ENCODE measurements at places on chromosomes 4 and X. TPM values are rescaled to one million over a fixed set of nuclear protein-coding genes. Genes with fewer than 3 reads are reported as not detected.

- no peak for DNase-seq
These were observed 173.2 kb upstream of the FAM9B start for GRCh38 chrX:9207142-9207541.

DNA sequence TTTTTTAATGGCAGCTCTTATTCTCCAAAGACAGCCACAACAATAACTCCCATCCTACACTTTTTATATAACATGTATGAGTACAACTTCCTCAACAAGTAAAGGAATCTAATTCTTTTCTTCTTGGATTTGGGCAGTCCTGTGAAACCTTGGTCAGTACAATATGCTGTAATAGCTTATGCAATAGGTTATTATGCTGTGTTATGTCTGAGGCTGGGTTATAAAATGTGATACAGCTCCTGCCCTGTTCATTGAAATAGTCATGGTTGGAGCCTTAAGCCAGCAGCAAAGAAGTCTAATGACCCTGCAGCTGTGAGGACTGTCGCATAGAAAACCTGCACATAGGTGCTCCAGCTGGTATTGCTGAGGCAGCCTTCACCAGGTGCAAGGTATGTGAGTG lies 215.8 kb upstream of the RASGEF1B start:
- DNase-seq, result no peak

- no peak for DNase-seq
These were observed 142.9 kb downstream of the FRAS1 start for GRCh38 chr4:78199984-78200383.

DNA sequence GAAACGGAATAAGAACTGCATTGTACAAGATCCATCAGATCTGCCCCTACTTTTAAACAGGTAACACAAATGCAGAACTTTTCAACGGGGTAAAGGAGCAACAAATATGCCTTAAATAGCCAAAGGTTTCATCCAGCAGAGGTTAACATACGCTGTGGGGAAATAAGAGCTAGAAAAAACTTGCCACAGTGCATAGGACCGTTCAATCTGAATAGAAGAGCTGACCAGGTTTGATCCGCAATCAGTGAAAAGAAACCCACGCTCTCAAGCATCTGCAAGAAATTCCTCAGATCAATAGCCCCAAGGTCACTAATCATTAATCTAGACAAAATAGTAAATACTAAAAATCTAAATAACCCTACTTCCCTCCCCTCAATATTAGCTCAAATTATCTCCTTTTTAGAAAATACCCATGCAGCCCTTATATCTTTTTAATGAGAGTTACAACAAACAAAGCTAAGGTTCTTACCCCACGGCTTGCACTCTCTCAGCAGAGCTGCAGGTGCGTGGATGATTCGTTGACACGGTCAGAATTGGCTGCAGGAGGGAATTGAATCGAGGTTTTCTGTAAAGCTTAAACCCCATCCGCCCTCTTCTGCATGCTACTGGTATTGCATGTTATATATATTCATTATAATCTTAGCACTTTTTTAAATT lies at the start of gene TLR10:
Gene TLR10, minus strand, starts transcription at position 539 of the 657 bp plus-strand sequence. CDS start 7,400 bp downstream, outside the sequence.
- peak; percentile 58 for DNase-seq

DNA sequence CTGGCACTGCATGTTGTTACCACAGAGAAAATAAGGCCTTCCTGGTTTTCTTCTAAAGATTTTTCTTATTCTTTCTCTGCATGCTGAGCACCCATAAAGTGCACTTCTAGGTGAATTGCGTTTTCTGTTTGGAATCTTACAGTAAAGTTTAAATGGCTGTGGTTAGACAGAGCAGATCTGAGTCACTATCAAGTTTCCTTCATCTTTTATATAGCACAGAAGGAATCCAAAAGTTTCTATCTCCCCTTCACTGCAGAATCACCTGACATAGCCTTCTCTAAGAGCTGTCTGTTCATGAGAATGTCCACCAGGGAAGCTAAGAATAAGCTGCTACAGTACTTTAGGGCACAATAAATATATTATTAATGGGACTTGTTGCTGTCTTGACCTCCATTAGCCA lies 455.5 kb upstream of the FAM241A start:
- DNase-seq, result no peak

DNA sequence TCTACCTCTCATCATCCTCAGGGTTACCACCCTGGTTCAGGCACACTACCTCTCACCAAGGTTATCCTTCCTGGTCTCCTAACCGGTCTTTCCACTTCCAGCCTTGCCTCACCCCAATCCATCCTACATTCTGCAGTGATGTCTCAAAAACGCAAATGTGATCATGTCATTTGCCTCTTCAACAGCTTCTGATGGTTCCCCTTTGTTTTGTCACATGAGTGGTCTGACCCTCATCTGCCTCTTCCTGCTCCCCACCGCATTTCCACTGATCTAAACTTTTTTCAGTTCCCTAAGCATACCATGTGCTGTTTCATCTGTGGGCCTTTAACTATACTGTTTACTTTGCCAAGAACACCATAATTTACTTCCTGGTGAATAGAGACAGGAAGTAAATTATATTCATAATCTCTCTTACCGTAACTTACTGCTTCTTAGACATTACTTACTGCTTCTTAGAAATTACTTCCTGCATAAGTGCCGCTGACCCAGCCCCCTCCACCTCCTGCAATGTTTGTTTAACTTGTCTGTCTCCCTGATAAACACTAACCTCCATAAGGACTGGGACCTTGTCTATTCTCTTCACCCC lies 27.1 kb upstream of the NSUN7 start:
- no peak for DNase-seq

DNA sequence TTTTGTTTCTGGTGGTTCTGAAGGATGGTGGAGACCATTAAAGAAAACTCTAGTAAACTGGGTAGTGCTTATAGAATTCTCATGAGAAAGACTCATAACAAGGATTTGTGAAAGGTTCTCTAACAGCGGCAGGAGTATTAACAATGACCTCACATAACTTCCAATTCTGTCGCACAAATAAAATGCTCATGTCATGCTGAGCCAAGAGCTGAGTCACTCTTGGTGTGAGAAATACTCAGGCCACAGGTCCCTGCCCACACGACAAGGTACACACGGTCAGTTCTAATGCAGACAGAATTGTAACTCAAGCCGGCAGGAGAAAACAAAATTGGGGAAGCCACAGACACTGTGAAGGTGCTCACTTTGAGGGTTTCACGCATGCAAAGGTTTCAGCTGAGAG lies 34.4 kb upstream of the C4orf50 start:
- DNase-seq, result no peak

- no peak for DNase-seq
These were observed 34.4 kb downstream of the NEXMIF start for GRCh38 chrX:74890676-74891430.

DNA sequence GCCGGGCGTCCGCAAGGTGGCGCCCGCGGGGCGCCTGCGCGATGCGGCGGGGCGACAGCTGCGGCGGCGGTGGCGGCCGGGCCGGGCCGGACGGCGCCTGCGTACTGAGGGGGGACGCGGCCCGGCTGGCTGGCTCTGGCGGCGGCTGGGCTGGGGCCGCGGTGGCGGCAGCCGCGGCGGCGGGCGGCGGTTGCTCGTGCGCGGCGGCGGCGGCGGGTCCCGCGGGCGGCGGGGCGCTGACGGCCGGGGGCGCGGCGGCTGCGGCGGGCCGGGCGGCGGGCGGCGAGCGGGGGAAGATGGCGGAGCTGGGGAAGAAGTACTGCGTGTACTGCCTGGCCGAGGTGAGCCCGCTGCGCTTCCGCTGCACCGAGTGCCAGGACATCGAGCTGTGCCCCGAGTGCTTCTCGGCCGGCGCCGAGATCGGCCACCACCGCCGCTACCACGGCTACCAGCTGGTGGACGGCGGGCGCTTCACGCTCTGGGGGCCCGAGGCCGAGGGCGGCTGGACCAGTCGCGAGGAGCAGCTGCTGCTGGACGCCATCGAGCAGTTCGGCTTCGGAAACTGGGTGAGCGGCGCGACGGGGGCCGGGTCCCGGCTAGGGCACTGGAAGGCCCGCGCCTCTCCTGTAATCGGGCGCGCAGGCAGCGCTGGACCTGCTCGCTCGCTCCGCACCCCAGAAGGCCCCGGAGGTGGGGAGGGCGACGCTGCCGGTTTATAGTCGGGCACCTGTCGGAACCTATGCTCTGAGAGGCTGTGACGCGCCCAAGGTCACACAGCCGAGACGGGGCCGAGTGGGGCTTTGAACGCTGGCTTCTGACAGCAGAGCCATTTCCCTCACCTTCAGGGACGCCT lies at the start of gene TADA2B:
Gene TADA2B, plus strand, starts transcription at position 89 of the 853 bp plus-strand sequence. Its CDS starts 208 bp downstream, at position 297.
- peak; percentile 63 for DNase-seq

DNA sequence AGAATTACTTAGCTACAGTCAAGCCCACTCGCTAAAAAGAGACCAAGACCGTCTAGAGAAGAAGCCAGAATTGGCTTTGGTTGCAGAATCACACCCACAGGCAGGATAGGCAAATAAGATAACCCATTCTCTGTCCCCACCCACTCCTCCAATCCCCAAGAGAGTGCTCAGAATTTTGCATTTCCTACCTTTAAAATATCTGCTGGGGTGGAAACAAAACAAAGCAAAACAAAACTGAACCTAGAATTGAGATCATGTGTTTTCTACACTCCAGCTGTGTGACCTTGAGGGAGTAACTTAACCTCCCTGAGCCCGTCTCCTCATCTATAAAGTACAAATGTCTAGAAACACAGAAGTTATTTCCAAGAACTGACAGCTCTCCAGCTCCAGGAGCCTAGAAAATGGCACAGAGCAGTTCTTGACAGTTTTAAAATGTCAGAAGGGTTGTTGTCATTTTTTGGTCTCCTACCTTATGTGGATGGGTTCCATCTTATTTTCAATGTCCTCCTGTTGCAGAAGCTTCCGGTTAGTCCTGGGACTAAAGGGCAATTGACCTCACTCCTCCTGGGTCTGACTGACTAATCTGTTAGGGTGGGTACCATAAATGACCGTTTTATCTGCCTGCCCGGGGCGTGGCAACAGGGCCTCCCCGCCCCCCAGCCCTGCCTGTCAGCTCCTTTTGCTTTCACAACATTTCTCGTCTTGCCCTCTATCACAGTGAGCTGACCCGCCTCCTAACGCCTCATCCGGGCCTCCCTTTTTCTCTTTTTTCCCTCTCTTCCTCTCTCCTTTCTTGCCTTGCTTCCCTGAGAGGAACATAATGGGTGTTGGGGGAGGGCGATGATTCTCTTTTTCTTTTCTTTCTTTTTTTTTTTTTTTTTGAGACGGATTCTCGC lies 114.0 kb downstream of the RBM47 start:
- DNase-seq, result no peak

- no peak for DNase-seq
These were observed 199.4 kb downstream of the MAPK10 start for GRCh38 chr4:86160426-86160825.

DNA sequence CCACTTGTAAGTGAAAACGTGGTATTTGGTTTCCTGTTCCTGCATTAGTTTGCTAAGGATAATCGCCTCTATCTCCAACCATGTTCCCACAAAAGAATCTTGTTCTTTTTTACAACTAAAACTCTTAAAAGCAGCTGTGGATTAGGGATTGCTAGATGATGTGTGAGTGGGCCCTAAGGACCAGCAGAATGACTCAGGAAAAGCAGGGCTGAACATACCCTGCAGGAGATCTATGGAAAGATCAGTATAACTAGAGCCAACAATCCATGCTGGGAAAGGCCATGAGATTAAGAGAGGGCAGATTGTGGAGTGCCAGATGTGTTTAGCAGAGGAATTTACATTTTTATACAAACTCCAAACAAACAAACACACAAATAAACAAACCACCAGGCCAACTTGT lies 128.4 kb upstream of the TMEM164 start:
- DNase-seq, result no peak

- no peak for DNase-seq
These were observed 198.9 kb downstream of the ANK2 start for GRCh38 chr4:113248320-113248719.

DNA sequence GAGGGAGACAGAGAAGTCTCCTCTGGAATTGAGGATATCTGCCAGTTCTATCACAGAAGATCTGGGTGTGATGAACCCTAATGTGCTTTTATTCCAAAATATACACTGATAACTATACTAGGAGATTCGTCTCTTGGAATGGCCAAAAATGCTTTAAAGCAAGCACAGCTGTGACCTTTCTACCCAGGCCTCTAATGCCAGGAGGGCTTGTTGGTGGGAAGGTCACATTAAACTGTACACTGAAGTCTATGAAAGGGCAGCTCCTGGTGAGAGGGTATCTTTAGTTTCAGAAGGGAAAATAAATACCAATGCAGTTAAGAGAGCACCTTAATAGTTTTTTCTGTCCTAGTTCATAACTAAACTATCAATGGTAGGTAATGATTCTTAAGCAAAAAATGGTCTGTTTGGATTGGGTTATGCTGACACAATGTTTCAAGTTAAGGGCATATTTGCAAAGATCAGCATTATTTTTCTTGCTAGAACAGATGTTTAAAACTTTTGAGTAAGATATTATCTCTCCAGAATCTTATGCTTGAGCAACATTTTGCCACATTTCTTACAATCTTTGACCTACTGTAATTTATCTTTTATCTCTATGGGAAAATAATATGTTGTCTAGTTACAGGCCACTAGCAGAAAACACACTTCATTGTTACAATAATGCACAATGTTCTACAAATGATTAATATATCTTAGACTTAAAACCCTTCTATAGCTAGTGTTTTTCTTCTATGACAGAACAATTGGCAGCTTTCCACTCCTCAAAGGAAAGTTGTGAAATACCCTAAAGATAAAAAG lies 59.6 kb downstream of the SEC24D start:
- DNase-seq, result peak; percentile 49

DNA sequence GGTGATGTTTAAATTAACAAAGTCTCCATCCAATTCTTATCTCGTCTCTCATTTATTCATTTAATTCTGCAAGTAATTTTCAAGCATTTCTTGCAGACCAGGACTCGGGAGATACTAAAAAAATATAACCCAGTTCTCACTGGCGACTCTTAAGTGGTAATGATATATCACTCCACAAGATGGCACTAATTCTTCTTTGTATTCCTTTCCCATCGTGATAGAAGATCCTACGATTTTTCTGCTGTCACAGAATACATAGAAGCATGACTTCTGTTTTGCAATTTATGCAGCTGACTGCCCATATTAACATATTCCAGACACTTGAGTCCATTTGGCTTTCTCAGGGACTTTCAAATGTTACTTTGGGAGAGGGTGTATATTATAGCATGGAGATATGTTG lies 64.0 kb upstream of the FGF13 start:
- peak; percentile 24 for DNase-seq

The NSG1 gene
- not detected for total RNA-seq

The NPY1R gene
- total RNA-seq, result not detected

The GIMD1 gene
- not detected for total RNA-seq

The SMR3B gene
- not detected for total RNA-seq

The PROM1 gene
- total RNA-seq, result under 0.01 TPM

The ARL9 gene
- total RNA-seq, result not detected

The PPP2R2C gene
- total RNA-seq, result 0.60 TPM

The HTN1 gene
- total RNA-seq, result not detected

The PSMD10 gene
- total RNA-seq, result 54.8 TPM

The MXRA5 gene
- under 0.01 TPM for total RNA-seq

The NDST3 gene
- not detected for total RNA-seq

The ANAPC10 gene
- total RNA-seq, result 14.6 TPM

The FAM236B gene
- not detected for total RNA-seq

The CFI gene
- 26.4 TPM for total RNA-seq

The TCEAL2 gene
- not detected for total RNA-seq

Data from lung microvascular endothelial cell (primary cell).